ENCODE measurements at places on chromosomes 7 and 10. TPM values are rescaled to one million over a fixed set of nuclear protein-coding genes. Genes with fewer than 3 reads are reported as not detected.

DNA sequence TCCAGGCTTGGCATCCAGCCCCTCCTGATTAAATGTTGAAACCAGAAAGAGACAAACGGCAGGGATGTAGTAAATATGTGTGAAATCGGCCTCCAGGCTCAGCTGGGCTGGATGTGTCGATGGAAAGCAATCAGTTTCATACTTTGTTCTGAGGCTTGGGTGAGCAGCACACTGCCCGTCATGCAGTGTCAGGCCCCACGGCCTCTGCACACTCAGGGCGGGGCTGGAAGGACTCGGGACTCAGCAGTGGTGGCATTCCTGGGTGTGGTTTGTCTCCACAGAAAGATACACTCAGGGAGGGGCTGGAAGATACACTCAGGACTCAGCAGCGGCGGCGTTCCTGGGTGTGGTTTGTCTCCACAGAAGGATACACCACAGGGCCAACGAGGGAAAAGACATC lies 22.0 kb downstream of the ADGRA1 start:
- DNase-seq: no peak

- no peak for DNase-seq
Observed at GRCh38 chr7:45173596-45174327, 16.2 kb downstream of the RAMP3 start.

GRCh38 chr7:26964156-26964808 lies 99.9 kb upstream of the SKAP2 start:
- DNase-seq: no peak

DNA sequence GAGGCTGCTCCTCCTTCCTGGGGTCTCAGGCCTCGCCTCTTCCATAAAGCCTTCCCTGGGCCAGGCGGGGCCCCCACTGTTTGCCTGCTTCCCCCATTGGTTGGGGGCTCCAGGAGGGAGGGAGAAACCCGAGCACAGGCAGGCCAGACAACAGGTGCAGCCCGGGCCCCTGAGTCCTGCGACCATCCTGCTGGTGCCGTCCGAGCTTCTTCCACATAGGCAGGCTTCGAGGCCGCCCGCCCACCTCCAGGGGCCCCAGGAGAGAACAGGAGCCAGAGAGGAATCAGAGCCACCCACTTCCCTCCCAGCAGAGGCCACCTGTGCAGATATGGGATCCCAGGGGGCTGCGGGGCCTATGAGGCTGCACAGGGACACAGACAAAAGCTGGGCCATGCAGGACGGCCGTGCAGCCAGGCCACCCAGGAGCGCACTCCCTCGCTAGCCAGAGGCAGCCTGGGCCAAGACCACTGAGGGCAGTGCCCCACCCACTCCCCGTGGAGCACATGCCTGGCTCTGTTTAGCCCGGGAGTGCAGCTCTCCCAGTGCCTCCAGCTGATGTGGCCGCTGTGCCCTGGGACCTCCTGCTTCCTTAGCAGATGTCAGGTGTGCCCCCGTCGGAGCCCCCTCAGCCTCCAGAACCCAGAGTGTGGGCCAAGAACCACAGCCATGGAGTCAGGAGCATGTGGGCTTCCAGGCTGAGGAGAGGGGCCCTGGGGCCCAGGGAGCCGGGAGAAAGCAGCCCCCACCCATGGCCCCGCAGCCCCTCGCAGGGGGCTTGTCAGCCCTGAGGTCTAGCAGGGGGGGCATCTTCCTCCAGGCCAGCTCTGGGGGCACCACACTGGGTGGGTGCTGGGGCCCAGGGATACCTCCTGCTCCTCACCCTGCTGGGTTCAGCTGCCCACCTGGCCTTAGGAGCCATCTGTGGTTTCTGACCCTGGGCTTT lies 59.9 kb upstream of the INPP5A start:
- no peak for DNase-seq

BICC1 gene
- total RNA-seq: 11.8 TPM

- no peak for DNase-seq
Observed at GRCh38 chr10:87053111-87053510, 33.0 kb downstream of the FAM25A start.

GRCh38 chr7:29239638-29240037 lies 45.1 kb downstream of the CHN2 start:
- DNase-seq: no peak

GRCh38 chr10:92419740-92420545 lies 129.0 kb downstream of the MARCHF5 start:
- no peak for DNase-seq

GRCh38 chr10:19483421-19483820 lies 332.8 kb upstream of the PLXDC2 start:
- no peak for DNase-seq

DNA sequence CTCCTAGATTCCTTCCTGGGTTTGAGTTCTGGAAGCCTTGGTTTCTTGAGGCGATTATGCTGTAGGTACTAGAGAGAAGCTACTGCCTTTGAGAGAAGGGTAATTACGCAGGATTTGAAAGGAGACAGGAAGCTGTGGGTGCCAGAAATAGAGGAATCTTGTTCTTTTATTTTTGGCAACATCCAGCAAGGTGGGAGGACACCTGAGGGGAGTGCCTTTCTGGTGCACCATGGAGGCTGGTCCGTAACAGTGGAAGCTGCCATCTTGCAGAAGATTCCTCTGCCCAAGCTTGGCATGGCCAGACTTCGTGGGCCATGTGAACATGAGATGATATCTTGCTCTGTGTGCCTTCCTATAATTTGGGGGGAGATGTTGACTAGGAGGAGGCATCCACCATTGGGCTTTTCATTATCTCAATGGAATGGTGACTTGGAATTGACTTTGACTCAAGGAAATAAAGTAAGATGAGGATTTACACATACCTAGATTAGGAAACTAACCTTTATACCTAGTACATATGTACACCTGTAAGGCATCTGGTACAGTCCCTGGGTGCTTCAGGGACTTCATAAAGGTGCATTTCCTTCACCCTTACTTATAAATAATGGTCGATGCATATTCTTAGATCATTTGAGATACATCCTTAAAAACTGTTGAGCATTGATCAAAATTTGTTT lies 98.2 kb downstream of the PFKFB3 start:
- DNase-seq: no peak

- DNase-seq: no peak
Observed at GRCh38 chr10:51129946-51130544, 55.8 kb downstream of the PRKG1 start.

DNA sequence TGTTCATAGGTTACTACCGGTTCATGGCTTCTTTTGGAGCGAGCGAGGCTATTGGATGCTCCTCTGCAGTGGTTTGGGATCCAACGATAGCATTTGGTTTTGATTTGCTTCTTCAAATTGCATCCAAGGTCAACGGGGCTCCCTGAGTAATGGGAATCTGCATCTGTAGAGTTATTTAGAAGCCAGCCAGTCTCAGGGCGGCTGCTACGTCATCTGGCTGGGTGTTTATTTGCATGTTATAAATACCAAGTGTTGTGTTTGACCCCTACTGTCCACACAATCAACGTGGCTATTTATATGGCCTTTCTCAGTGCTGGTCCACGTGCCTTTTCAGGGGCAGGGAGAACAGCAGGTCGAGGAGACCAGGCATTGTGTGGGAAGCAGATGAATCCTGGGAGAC lies 137.7 kb downstream of the PRPF18 start:
- no peak for DNase-seq

NUPR2 gene
- not detected for total RNA-seq

DNA sequence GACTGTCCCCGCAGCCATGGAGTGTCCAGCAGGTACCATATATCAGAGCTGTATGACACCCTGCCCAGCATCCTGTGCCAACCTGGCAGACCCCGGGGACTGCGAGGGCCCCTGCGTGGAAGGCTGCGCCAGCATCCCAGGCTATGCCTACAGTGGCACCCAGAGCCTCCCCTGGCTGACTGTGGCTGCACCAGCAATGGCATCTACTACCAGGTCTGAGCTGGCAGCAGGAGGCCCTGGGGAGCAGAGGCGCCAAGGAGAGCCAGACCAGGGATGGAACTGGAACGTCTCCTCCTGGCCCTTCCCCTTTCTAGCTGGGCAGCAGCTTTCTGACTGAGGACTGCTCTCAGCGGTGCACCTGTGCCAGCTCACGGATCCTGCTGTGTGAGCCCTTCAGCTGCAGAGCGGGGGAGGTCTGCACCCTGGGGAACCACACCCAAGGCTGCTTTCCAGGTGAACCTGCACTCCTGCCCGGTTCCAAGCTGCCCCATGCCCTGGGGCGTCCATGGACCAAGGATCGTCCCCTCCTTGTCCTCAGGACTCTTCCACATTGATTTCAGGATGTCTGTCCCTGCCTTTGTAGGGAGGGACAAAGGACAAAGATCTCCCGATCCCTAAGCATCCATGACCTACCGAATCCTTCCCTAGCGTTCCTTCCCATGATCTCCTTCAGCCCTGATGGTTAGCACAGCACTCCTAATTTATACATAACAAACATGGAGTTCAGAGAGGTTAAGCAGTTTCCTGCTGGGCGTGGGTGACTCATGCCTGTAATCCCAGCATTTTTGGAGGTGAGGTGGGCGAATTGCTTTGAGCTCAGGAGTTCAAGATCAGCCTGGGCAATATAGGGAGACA lies 33.3 kb downstream of the EPHB4 start:
- DNase-seq: no peak

PRPS1L1 gene
- not detected for total RNA-seq

- no peak for DNase-seq
Observed at GRCh38 chr7:5333121-5334045, 50.6 kb downstream of the SLC29A4 start.

GRCh38 chr10:132572545-132572937 lies 35.0 kb downstream of the INPP5A start:
- peak; percentile 32 for DNase-seq

GRCh38 chr10:14192746-14193145 lies 138.0 kb downstream of the FRMD4A start:
- DNase-seq: no peak

AGR2 gene
- total RNA-seq: not detected

RBM28 gene
- 20.1 TPM for total RNA-seq

DNA sequence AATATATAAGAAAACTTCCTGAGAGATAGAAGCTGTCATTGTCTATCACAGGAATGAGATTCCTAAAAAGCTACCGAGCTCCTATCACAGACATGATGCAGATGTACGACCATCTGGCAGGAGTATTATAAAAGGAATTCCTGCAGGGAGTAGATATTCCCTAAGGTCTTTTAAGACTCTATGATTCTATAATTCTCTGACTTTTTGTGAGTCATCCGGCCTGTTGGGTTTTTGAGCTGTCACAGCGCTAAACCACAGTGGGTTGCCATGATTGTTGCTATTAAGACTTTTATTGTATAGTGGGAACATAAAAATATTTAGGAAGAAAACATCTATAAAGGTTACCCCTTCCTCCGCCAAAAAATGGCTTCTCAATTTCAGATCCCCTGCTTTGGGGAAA lies 223.4 kb downstream of the BMPER start:
- DNase-seq: peak; percentile 39

GRCh38 chr10:8378198-8378983 lies 323.9 kb downstream of the GATA3 start:
- no peak for DNase-seq

STRIP2 gene
- 3.7 TPM for total RNA-seq

DNA sequence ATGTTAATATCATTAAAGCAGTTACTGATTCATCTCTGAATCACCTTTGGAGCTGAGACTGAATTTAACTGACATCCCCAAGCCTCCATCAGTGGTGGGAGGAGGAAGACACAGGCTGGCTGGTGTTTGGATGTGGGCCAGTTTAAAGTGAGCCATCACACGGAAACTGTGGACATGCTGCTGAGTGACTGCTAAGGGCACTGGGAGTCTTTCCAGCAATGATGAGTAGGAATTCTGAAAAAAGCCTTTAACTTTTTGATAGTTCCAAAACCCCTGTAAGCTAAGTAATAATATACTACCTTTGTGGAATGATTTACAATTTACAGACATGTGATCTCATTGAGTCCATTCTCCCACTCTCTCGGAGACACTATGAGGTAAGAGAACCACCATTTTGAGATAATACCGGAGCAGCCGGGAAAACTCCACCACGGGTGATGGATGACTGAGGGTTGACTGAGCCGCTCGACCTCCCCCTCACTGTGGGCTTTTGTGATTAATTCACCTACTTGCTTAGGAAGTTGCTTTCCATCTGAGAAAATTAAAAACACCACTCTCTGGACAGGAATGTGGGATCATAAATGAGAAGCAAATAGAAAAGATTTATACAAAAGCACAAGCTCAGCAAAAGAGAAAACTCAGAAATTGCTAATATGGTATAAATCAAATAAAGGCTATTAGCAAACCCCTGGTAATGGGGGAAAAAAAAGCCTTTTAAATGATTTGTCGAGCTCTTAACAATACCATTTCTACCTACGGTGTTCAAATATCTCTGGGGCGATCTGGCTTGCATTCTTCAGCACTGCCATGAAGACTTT lies 194.8 kb downstream of the FANK1 start:
- peak; percentile 67 for DNase-seq

HDAC9 gene
- total RNA-seq: 12.8 TPM

CISD1 gene
- total RNA-seq: 90.2 TPM

GRCh38 chr10:50636618-50637579 lies 13.1 kb upstream of the SGMS1 start:
- no peak for DNase-seq

DNA sequence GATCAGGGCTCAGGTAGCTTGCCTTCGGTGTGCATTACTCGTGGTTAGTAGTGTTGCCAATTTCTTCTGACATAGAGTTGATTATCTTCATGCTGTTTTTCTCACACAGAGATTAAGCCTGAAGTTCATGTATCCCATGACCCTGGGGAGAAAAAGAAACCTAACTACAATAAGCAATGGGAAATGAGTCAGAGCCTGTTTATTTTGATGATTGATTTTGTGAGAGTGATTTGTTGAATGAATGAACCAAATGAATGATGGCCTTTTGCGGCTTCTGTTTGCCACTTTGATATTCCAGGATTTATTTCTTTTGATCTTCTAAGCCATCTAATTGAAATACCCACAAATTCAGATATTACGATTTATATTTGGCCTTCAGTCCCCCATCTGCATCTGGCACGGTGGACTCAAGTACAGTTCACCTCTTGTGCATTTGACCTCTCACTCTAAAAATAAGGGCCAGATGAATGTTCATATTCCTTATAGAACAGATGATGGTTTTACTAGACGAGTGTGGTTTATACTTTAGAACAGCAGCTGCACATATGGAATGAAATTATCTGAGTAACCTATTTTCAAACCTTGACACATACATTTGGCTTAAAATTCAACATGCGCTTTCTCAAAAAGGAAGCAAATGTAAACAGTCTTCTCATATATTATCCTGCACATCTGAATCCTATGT lies 110.7 kb downstream of the PLCE1 start:
- no peak for DNase-seq

VWA2 gene
- not detected for total RNA-seq

GRCh38 chr7:81721437-81721836 lies 48.4 kb downstream of the HGF start:
- no peak for DNase-seq
